ENCODE measurements at places on chromosomes 11 and 22.

- DNase-seq, result no peak
Measured at GRCh38 chr11:108788565-108789199, 123.8 kb downstream of the DDX10 start.

DNA sequence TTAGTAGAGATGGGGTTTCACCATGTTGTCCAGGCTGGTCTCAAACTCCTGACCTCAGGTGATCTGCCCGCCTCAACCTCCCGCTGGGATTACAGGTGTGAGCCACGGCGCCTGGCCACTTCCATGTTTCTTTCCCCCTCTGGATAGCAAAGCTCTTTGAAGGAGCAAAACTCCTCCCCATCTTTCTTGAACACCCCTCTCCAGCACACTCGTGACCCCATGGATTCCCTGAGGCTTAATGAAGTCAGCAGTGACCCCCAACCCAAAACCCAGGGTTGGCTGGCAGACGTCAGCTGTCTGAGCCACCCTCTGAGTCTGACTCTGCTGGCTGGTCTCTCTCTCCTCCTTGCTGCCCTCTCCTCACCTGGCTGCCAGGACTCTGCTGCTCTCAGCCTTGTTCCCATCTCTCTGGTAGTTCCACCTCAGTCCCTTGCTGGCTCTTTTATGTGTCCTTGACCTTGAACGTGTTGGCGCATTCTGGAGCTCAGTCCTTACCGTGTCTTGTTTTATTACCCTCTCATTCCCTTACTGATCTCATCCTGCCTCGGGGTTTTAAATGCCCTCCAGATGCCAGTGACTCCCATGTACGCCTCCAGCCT is 44.5 kb downstream of the PARVG start:
- DNase-seq, result no peak

DNA sequence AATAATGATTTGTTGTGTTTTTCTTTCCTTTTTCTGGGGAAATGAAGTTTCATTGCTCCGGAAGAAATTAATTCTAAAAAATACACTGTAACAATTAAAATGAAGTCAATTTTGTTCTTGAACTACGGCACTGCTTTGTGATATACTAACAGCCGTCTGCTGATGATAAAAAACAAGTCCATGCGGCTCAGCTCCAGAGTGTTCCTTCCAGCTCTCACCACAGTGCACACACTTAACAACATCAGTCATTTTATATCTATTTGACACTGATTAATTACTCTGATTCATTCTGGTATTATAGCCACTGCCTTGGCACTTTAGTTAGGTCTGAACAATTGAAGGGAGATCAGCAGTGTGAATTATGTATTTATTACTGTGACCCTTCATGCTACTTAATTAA is 97.4 kb upstream of the SLC6A5 start:
- DNase-seq, result no peak

GRCh38 chr11:64888729-64889511 is 10.5 kb upstream of the EHD1 start:
- no peak for DNase-seq

DNA sequence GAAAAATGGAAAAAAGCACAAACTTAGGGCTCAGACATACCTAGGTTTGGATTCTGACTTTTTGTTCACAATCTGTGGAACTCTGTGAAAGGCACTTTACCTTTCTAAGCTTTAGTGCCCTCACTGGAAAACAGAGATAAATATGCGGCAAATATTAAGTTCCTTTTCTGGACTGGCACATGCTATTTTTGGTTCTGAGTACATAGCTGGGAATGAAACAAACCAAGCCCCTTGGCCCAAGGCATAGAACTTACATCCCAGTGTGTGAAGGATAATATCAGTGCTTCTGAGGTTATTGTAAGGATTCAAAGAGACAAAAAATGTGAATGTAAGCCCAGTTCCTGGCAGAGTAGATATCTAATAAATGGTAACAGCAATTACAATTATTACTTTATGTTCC is 227.5 kb downstream of the ADAMTS15 start:
- no peak for DNase-seq

DNA sequence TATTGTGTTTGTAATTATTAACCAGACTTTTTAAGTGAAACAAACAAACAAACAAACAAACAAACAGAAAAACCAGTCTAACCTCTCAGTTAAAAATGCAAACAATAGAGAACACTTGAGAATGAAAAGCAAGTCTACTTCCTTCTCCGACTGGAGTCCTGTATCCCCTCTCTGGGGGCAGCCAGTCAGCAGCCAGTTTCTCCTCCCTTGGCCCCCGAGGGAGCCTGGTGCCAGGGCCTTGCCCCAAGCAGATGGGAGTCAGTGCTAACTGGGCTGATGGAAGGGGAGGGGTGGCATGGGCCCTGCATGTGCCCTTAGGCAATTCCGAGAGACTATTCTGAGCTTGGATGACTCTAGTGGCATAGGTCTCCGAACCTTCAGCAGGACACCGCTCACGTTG is 137.2 kb downstream of the GRIK4 start:
- no peak for DNase-seq

DNA sequence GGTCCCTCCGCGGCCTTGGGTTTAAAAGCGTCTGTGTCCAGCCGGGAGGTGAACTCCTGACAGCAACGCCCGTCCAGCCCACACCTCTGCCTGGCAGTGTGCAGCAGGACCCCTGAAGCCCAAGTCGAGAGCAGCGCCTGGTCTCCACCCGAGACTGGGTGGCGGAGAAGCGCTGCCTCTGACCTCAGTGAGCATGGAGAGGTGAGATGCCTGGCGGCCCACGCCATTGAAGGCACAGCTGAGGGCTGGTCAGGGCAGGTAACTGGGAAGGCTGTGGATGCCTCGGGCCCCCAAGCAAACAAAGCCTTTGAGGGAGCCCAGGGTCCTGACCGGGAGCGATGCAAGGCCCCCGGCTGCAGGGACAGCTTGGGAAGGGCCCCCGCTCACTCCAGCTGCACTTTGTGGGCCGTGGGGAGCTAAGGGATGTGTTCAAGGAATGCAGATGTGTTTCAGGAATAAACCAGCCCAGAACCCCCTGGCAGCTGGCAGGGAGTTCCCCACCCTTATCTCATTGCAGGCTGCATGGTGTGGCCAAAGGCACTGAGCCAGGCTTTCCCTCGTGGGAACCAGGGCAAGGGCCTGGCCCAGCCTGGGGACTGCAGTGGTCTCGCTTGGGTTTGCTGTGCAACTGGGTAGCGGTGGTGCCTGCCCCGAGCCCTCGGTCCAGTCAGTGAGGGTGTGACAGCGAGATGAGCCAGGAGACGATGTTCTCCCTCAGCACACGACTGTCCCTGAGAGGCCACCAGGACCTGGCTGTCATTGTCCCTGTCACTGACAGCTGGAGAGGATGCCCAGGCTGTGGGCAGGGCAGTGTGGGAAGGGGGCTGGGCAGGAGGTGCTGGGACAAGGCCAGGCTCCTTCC is 92.5 kb downstream of the WNT7B start:
- no peak for DNase-seq
